Stimulated activated CD8-positive, alpha-beta memory T cell treated with anti-CD3 and anti-CD28 coated beads, Interleukin-4, amount 100 ng/mL, for 1 hour (primary cell): ENCODE measurements at places on chromosomes 5 and 9.

- no peak for DNase-seq
Observed at GRCh38 chr5:103021314-103021713, 98.6 kb downstream of the GIN1 start.

DNA sequence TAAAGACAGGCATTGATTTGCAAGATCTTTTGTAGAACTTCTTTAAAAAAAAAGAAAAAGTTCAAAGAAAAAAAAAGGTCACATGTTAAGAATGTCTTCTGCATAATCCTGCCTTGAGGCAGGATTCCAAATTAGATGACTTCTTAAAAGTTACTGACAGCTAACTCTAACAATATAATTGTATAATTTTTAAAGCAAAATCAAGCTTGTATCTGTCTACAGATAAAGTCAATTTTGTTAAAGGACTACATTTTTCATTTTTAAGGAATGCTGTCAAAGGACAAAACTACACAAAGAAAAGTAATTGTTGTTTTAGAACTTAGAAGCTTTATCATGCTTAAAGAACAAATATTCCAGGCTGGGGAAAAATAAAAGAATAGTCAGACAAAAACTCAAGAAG is 57.8 kb downstream of the MPDZ start:
- no peak for DNase-seq

DNA sequence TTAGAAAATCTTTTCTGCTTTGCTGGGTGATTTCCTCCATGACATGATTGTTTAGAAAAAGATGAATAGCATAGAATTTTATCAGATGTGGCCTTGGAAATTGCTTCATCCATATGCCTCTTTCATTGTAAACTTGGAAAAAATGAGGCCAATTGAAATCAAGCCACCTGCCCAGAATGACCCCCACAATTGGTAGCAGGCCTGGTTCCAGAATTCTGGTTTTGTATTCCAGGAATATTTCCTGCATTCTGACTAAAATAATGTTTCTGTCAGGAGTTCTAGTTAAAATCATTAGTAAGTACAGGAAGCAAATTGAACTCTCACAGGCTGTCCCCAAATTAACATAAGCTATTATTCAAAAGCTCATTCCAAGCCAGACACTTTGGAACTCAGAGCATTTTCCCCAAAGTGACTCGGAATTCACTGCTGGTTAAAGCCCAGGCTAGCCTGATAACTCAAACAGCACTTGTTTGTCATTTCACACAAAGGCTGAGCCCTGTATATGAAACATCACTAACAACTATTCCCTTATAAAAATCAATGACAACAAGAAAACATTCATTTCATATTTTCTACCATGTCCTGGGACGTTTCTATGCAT is 75.1 kb upstream of the ADCY2 start:
- no peak for DNase-seq

- DNase-seq = no peak
Observed at GRCh38 chr5:146753641-146754040, 124.9 kb downstream of the PPP2R2B start.

DNA sequence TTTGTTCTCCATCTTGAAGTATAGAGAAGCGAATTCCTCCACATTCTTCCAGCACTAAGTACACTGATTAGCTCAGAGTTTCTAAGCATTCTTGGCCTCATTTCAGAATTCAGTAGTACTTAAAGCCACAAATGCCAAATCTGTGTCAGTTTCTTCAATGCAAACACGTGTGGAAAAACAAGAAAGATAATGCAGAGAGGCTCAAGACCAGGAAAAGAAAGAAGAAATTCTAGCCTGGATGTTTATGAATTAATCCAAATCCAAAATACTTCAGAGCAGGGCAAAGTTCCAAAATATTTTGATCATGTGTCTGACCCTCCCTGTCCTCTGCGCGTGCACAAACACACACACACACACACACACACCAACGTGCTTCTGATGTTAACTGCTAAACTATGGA is 457.6 kb downstream of the SLCO4C1 start:
- no peak for DNase-seq

DNA sequence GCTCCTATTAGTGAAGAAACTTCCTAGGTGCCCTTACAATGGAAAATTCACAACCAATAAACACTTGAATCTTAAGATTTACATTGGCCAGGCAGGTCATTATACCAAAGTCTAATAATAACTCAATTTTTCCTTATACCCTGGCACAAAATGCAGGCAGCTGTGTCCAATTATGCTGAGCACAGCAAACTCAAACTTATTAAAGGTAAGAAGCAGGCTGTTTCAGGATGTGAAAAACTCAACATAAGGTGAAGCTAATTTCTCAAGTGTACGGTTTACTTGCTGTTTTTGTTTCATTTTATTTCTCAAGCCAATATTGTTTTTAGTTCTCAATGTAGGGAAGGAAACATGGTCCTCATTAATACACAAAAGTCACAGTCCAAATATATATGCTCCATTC is 405.1 kb downstream of the KCTD16 start:
- no peak for DNase-seq

GRCh38 chr5:162769019-162769418 is 668.4 kb upstream of the CCNG1 start:
- DNase-seq = no peak

- DNase-seq = no peak
Observed at GRCh38 chr9:135105211-135105745, 17.8 kb downstream of the OLFM1 start.

- no peak for DNase-seq
Observed at GRCh38 chr9:15333376-15333881, 26.4 kb upstream of the TTC39B start.

DNA sequence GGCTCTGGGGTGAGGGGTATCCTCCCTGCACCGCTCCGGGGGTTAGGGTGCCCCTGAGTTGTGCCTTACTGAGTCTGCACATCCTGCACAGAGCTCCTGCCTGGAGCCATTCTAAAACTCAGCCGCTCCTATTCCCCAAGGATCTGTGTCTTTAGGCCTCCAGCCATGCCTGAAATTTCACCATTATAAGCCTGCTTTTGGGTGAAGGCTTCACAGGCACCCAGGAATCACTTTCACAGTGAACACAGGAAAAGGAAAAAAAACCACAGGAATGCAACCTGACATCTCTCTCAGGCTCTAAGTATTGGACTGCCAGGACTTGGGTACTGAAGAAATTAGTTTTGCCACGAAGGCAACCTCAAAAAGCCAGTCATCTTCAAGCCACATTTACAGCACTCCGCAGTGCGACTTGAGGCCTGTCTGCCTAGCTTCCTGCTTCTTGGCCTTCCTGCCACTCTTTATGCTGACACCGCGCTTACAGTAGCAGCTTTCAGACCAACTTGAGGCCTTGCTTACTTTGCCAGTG is 30.9 kb downstream of the GALNT10 start:
- peak; percentile 38 for DNase-seq

- DNase-seq = no peak
Observed at GRCh38 chr9:81619353-81620001, 69.9 kb downstream of the TLE1 start.

DNA sequence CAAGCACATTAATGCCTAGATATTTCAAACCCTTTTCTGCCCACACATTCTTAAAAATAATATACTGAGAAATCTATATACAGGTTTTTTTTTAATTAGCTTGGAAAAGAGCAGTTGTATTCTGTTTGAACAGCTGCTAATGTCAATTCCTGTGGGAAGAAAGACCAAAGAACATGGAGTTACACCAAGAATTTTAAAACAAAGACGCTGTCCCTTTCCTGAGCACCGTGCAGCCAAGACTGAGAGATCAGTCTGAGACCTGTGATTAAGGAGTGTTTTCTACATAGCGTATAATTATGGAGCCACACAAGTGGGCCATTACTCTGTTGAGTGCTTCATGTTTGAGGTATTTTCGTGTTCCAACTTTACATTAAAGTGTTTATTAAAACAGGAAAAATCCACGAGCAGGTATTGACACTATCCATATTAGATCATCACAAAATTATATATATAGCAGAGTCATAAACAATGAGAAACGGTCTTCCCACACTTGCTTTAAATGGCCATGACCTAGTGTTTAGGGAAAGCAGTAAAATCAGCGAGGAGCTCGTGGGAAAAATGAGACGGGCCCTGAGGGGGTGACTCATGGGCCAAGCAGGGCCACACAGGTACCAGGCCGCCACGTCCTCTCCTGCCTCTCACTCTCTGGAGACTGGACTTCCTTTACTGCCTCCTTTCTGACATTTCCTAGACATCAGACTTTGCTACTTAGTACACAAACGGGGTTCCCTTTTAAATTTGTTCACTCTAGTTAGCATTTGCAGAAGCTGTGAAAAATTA is 153.1 kb upstream of the OTULINL start:
- DNase-seq = no peak

DNA sequence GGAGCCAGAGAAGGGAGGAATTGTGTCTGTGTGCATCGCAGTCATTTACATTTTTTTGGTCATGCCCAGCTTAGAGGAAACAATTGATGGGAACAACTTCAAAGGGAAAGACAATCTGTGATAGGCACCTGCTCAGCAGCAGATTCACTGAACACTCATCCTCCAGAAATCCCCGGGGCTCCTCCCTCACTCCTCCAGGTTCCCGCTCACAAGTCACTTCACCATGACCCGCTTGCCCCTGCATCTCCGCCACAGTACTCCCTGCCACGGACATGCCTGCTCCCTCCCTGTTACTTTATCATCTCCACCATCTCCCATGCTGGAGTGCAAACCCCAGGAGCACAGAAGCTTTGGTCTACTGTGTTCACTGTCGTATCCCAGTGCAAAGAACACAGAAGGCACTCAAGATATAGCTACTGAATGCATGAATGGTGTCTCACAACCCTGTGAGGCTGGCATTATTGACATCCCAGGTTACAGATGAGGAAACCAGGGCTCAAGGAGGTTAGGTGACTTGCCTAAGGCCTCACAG is 16.2 kb downstream of the LHX6 start:
- no peak for DNase-seq

DNA sequence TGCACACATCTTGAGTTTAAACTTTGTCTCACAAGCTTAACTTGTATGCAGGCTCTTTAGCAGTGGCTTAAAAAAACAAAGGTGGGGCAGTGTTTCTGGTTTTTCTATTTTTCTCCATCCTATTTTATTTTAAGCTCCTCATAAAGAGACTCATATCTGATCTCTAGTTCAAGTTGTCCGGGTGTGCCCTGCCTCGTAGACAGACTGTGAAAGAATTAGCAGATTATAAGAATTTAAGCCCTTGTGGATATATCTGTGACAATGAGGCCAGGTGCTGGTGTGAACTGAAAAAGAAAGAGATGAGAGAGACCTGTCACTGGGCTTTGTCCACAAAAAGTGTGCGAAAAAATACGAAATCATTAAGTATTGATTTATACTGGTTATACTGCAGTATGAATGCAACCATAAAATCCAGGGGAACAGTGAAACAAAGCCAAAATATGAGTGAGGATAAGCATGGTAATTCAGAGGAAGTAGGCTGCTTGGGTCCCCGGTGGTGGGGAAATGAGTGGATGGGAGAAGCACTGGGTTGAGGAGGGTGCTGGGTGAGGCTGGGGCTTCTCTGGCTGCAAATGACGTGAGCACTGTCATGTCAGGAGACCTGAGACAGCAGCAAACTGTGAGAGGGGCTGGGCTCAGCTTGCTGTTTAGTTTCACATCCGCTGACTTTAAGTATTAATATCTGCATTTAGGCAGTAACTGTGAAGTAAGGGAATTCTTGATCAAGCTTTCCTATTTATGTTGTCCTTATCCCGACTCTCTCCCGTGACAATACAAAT is 179.7 kb upstream of the ANKRD55 start:
- DNase-seq = no peak

DNA sequence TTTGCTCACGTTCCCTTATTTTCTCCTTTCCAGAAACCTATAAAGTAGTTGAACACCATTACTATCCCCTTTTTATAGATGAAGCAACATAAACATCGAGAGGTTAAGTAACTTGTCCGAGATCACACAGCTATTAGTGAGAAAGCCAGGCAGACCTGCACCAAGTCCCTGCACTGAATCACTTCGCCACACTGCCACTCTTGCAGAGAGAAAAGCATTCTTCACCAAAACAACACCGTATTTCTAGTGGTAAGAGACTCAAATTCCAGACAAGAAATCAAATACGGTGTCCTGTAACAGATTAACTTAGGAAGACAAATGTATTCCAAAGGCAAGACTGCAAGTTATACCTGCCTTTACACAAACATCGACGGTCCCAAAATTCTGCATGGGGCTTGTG is 82.0 kb upstream of the DMRT1 start:
- no peak for DNase-seq

GRCh38 chr5:55816342-55816741 is 34.8 kb upstream of the IL31RA start:
- DNase-seq = no peak

GRCh38 chr5:6342689-6343315 is 35.5 kb downstream of the MED10 start:
- DNase-seq = no peak

DNA sequence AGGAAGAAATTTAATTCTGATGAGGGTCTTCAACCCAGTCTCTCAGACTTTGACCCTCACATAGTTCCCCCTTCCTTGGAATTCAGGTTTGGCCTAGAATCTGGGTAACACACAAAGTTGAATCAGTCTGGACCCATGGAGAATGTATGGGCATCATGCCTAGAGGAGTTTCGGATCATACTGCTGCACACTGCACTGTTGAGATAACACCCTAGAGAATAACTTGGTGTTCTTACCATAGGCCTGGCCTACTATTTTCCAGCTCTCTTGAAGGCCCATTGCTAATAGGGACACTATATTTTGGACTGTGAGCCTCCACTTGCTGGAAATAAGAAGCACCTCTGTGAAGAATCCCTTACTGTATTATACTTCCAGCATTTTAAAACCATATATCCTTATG is 413.5 kb downstream of the PLK2 start:
- DNase-seq = no peak

GRCh38 chr9:121538221-121538620 is 38.6 kb upstream of the GGTA1 start:
- no peak for DNase-seq

DNA sequence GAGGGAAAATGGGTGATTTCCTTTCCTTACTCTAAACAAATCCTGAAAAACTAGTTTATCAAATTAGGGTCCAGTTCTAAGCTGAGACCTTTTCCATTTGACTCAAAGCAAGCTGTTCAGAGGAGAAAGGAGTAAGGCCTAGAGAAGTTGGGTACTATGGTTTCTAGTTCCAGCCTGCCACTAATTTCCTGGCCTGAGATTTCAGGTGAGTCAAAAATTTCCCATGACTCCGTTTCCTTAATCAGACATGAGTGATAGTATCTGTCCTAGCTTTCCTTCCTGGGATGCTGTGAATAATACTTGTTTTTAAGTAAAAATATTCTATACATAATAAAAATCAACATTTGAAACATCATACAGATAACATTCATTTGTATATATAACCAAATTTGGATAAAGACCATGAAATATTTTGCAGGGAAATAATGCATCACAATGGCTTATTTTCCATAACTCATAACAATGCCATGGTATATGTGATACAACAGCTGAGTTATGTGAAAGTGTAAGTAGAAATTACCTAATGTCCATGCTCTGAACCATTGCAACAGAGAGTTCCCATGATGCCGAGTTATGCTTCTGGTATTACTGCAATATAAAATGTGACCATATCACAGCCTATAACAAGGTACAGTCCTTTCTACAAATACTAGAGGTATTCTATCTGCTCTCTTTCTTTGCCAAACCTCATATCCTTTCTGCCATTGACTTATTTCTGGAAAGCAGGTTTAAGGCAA is 142.7 kb downstream of the MLLT3 start:
- DNase-seq = no peak

- no peak for DNase-seq
Observed at GRCh38 chr9:87327575-87328125, 170.0 kb upstream of the DAPK1 start.

GRCh38 chr9:93129691-93130500 is 4.2 kb downstream of the NINJ1 start:
- no peak for DNase-seq
